ENCODE measurements at places on chromosomes 11 and 22. TPM values are rescaled to one million over a fixed set of nuclear protein-coding genes. Genes with fewer than 3 reads are reported as not detected.

GLYATL2 gene
- not detected for total RNA-seq

MS4A8 gene
- not detected for total RNA-seq

C22orf31 gene
- total RNA-seq: not detected

ETS1 gene
- total RNA-seq: 169 TPM

DNA sequence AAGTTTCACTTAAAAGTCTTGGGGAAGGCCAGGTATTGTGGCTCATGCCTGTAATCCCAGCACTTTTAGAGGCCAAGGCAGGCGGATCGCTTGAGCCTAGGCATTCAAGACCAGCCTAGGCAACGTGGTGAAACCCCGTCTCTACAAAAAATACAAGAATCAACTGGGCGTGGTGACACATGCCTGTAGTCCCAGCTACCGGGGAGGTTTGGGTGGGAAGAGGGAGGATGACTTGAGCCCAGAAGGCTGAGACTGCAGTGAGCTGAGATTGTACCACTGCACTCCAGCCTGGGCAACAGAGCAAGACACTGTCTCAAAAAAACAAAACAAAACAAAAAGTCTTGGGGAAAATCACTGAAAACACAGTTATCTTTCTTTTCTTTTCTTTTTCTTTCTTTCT is 15.4 kb upstream of the XBP1 start:
- DNase-seq: no peak

DNA sequence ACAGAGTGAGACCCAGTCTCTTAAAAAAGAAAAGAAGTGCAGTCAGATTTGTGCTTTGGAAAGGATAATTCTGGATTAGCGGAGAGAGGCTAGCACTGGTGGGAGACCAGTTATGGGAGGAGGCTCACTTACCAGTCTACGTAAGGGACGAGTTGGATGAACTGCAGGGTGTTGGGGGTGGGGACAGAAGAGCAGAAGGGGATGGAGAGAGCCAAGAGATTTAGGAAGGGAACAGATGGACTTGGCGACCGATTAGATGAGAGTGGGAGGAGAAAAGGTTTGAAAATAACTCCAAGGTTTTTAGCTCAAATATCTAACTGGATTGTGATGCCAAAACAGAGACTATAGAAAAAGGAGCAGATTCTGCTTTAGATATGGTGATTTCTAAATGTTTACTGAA is 81.4 kb downstream of the SFI1 start:
- DNase-seq: no peak

DNA sequence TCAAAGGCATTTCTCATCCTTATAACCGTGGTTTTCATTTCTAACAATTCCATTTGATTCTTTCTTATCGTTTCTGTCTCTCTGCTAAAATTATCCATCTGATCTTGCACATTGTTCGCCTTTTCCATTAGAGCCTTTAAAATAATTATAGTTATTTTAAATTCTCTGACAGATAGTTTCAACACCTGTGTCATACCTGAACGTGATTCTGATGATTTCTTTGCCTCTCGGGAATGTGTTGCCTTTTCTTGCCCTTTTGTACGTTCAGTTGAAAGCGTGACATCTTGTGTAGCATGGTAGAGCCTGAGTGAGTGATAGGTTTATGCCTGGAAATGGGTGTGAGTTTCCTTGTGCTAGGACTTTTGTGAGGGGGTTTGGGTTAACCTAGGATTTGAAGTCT is 121.5 kb upstream of the NARS2 start:
- no peak for DNase-seq

- DNase-seq: no peak
These were observed 107.3 kb downstream of the RPL27A start for GRCh38 chr11:8789864-8790263.

- no peak for DNase-seq
These were observed 2.3 kb downstream of the CHKA start for GRCh38 chr11:68118706-68119448.

GRCh38 chr11:67439321-67440228 is 2.1 kb upstream of the PTPRCAP start:
- no peak for DNase-seq
